ENCODE measurements at places on chromosomes 3 and 15.
A peak's percentile ranks its signal among the peaks of the same experiment; 100 is the strongest.

- no peak for DNase-seq
Observed at GRCh38 chr3:33050071-33050653, 46.8 kb downstream of the GLB1 start.

- peak; percentile 37 for DNase-seq
Observed at GRCh38 chr3:46214751-46215352, 6.7 kb upstream of the CCR1 start.

GRCh38 chr15:73009066-73010056 is 42.9 kb upstream of the NEO1 start:
- no peak for DNase-seq

GRCh38 chr3:149801195-149801594 is 8.8 kb upstream of the ANKUB1 start:
- no peak for DNase-seq

DNA sequence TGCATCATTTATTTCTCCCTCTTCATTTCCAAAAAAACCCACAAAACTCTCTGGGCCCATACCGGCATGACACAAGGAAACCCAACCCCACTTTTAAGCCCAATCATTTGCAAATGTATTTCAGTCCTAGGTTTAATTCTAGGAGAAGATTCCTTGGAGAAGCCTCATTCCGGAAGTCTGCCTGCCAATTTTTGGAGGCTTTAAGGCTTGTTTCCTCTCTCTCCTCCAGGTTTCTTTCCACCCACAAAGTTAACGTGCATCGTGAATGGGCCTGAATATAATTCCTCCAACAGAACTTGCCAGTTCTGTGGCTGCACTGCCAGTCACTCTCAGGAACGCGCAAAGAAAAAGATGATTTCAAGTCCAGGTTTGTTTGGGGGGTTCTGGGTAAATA is 69.9 kb upstream of the FOXP1 start:
- DNase-seq, result no peak

DNA sequence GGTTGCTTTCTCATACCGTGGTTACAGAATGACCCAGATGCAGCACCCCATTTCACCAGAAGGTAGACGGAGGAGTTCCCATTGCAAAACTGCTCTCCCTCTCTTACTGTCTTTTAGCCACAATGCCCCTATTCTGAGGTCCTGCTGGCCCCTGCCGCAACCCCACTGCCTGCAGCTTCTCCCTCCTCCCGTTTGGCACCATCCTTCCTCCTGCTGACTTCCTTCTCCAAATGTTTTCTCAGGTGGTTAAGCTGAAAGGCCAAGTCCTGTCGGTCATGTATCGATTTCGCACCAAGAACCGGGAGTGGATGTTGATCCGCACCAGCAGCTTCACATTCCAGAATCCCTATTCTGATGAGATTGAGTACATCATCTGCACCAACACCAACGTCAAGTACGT is 132.3 kb upstream of the ABHD17C start:
- no peak for DNase-seq

DNA sequence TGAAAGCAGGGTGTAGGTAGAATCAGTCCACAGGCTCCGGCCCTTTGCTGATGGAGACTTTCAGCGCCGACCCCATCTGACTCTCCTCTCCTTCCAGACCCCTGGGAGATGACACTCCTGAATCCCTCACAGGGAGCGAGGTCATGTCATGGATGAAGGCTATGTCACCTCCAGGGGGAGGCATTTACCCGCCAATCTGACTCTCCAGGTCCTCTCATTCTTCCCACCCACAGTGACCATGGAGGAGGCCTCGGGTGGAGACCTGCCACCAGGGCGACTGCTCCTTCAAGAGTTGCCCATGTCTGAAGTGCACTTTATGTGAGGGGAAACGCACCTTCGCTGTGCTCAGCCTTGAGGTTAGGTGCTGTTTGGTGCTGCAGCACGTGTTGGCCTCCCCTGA is 112.7 kb downstream of the KLF13 start:
- no peak for DNase-seq

- DNase-seq, result no peak
Observed at GRCh38 chr15:94893091-94893490, 661.7 kb downstream of the MCTP2 start.

- DNase-seq, result no peak
Observed at GRCh38 chr3:146929696-146930095, 324.6 kb upstream of the PLSCR5 start.

- no peak for DNase-seq
Observed at GRCh38 chr15:43190178-43190577, 5.0 kb downstream of the CCNDBP1 start.

DNA sequence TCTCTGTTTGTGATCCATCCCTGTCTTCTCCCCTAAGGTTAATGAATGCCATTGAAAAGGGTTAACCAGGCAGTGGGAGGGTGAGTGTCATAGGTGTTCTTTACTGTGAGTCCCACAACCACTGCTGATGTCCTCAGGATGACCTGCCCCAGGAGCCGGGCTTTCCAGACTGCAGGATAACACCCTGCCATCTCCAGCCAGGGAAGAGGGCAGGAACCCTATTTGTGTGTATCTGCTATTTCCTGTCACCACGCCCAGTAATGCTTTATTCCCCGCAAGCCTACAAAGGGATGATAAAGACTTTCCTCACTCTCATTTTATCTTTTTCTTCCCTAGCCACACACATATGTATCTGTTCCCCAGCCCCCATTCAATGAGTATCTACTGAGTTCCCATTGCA is 15.6 kb upstream of the CTXND1 start:
- no peak for DNase-seq

DNA sequence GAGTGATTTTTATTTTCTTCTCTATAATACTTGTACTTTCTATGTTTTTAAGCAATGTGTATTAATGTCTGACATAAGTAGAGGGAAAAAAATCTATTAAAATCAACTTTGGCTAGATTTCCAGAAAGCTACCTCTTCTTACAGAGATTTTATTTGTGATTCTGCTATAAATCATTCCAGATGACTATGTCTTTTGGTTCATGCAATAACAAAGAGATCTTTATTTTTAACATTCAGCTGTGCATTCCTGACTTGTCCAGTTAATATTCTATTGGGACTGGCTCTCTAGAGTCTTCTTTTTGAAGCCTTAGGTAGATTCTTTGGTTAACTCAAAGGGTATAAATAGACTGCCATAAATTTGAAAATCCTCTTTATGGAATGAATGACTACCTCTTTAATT is 74.3 kb upstream of the ARPP21 start:
- no peak for DNase-seq

DNA sequence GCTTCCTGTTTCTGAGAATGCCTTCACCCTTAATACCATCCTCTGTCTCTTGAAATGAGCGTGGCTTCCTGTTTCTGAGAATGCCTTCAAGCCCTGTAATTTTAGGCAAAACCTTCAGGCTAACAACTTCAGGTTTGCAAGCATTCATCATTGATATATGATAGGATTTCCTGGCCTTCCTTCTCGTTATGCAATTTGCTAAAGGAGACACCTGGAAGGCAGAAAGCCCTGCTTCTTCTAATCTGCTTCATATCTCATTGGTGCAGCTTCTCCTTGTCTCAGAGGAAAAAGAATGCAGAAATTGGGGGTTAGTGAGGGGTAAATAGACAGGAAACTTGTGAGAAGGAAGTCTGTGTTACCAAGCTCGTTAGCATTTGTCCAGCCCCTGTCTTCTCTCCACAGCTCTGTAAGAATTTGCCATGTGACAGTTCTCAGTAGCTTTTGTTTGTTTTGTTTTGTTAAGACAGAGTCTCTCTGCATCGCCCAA is 7.3 kb downstream of the ARL6IP5 start:
- no peak for DNase-seq

- no peak for DNase-seq
Observed at GRCh38 chr15:86021281-86022264, 58.1 kb upstream of the AGBL1 start.

GRCh38 chr3:112931736-112932521 is 43.0 kb downstream of the CD200R1 start:
- DNase-seq, result no peak

DNA sequence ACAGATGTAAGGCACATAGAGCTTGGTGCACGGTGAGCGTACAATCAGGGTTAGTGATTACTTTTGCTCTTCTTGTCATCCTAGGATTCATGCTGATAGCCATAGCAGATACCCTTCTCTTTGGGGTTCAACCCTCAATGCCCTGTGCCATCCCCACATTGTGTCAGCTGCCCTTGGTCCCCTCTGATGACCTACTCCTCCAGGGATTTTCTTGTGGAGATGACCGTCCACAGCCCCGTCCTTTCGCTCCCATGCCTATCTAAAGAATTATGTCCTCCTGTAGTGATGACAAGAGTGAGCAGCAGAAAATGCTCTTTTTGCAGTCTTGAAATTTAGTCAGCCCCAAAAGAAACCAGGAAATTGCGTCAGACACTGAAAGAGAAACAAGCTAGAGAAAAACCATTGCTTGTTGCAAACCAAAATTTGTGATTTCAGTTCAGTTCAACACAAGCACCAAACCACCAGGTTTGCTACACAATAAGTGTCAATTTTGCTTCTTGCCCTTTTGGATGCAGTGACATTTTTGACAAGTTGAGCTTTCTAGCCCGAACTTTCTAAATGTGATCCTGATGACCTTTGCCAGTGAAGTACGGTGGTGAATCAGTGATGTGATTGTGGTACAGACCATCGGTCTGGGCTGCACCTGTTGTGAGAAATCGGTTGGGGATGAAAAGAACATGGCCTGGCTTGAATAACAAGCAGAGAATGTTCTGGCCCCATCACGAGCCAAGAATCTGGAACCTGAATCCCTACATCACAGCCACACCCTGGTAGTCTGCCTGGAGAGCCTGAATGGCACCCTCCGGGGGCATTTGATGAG is 41.3 kb downstream of the CMTM7 start:
- DNase-seq, result no peak

- no peak for DNase-seq
Observed at GRCh38 chr3:128369121-128369703, 97.5 kb downstream of the DNAJB8 start.

DNA sequence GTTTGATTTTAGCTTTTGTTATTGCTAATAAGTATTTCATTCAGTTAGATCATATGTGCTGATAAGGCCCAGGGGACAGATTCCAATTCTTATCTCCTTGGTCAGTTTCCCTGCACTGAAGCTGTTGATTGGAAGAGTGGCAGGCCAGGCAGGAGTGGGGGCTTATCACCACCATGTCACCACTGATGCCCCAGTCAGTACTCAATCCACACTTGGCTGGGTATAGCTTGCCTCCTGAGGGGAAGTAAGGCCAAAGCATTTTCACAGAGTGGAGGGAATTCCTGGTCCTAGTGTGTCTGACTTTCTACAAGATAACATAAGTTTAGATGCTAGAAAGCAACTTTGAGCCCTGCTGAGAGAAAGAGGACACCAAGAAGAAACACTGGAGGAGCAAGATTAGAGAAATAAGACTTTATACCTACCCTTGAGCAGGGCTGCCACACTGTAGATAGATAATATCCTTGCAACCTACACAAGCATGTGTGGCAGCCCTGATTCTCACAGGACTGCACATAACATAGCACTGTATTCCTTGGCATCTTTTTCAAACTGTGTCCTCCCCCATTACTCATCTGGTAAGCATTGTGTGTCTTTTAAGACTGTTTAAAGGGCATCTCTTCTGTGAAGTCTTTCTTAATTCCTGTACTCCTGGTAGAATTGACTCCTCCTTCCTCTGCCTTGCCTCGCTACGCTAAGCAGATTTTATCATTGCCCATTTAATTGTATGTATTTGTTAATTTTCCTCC is 24.3 kb downstream of the OXNAD1 start:
- no peak for DNase-seq

- DNase-seq, result no peak
Observed at GRCh38 chr15:59349680-59350420, 22.8 kb downstream of the MYO1E start.

DNA sequence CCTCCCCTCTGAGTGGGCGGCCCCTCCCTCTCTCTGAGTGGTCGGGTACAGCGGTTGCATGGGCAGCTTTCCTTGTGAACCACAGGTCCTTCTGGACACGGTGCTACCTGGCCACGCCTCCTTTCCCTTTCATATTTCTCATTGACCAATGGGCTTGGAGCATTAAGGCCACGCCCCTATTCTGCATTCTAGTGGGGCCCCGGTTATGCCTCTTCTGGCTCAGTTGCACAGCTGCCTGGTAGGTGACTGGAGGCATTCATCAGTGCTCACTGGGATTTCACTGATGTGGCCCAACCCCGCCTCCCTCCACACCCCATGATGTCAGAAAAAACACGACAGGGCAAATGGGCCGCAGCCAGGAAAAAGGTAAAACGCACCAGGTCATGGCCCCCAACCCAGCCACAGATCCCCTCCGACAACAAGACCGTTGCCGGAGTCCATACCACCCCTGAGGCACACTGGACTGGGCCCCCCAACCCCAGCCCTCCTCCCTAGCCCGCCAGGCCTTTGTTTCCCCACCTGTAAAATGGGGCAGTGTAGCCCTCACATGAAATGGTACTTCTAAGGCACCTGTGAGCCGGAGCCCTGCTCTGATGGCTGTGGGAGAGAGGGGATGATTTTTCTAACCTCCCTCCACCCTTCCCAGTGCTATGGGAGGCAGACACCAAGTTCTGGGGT is 26.3 kb downstream of the NGRN start:
- no peak for DNase-seq

DNA sequence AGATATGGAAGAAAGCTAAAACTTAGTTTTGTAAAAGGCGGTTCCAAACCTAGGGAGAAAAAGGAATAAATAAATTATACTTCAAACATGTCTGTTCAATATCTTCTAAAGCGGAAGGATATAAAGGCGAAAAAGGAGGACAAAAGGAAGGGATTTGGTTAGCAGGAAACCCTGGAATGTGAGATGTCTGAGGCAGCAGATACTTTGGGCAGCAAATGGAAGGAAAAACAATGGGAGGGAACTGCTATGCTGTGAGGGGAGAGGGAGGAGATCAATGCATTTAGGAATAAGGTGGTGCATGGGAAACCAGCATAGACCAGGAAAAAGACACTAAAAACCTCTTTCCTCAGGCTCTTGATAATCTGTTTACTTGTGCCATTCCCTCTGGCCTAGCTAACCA is 120.8 kb downstream of the DNAH12 start:
- no peak for DNase-seq

GRCh38 chr15:67186688-67187087 is 67.8 kb downstream of the AAGAB start:
- no peak for DNase-seq

Data from iPS DF 6.9 (cell line).